ENCODE measurements at places on chromosomes 3 and 15.

DNA sequence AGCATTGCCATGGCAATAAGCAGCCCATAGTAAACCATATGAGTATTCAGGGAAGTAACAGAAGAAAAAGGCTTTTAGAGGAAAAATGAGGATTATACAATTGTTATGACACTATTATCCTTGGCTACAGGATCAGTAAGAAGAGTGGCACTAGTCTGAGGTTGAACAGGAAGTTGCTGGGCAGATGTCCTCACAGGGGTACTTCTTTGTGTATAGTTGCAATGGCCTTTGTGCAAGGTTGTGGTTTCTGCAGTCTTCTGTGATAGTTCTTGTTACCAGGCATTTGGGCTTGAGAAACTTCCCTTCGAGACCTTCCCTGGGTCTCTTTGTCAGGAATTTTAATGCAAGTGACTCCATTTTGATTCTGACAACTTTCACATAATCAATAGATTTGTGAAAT lies 100.6 kb upstream of the ATP11B start:
- DNase-seq: no peak

DNA sequence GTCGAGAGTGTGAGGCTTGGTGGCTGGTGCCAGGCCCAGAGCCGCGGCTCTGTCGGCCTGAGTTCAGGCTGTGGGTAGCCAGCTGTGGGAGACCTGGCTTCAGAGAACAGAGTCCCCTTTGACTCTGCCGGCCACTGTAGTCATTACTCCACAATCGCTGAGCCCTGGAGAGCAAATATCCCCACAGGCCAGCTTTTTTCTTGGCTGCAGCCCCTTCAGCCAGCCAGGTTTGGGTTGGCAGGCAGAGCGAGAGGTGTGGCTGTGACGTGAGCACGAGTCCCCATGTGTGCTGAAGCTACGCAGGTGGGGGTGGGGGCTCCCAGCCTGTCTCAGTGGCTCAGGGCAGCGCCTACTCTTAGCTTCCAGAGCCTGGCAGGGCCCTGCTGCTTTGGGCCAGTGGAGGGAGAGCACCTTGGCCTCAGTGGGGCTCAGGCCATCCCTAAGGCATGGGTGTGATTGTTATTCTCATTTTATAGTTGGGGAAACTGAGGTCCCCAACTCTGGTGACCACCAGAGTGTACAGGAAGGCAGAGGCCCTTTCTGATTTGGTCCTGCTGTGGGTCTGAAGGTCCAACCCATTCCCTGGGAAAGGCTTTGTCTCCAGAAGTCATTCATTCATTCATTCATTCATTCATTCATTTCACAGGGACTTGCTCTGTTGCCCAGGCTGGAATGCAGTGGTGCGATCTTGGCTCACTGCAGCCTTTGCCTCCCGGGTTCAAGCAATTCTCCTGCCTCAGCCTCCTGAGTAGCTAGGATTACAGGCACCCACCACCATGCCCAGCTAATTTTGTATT lies 45.7 kb upstream of the LCTL start:
- DNase-seq: no peak

DNA sequence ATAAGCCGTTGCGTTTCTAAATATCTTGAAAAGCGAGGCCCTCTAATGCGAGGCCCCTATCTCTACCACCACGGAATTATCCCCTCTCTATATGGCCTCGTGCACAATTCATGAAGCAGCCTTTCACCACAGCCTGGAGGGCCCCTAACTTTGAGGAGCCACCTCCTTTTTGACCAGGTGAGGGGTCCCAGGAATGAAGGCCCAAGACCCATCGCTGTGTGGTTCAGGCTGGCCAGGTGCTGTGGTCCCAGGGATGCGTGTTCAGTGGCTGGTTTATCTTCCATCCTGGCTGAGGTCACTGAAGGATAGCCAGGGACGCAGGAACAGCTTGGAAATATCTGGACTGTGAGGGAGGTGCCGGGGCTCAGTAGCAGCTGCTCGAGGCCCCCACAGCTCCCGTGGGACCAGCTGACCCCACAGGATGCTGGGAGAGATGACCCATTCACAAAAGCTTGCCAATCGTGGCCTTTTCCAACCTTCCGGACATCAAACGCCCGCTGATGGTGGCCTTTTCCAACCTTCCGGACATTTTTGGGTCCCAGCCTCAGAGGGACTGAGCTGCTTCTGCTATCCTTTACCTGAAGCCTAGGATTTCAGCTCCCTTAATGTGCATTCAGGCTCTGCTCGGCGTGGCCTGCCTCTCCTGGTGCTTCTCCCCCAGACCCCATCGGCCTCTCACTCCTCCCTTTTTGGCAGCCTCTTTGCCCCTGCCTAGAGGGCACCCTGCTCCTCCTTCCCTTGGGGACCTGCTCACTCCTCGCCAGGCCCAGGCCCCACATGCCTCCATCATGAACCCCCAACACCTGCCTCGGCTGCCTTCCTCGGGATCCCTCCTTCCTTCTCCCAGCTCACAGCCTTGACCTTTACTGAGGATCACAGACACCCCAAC lies 140.9 kb downstream of the CHSY1 start:
- no peak for DNase-seq

GRCh38 chr3:25023876-25024275 lies 404.2 kb upstream of the RARB start:
- DNase-seq: no peak

GRCh38 chr15:58988006-58988785 lies 733 bp downstream of the RNF111 start:
- DNase-seq: peak; percentile 77

DNA sequence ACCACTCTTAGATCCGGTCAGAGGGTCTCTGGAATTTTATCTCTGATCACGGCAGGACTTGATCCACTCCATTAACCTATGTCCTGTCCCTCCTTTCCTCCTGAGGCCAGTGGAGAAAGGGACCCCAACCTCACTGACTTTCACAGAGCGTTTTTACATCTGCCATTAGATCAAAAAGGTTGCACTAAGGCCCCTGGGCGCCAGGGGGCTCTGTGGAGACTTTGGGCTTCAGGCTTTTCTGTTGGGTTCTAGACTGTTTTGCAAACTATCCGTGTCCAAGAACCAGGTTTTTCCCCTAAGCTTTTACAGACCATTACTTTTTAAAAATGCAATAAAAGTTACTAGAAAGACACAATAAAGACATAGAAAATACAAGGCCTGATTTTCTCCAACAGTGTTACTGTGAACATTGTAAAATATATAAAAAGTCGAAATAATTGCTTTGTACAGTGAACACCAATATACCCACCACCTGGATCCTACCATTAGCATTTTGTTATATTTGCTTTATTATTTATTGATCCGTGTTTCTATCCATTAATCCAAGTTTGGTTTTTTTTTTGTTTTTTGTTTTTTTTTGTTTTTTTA lies 159.7 kb downstream of the POLR2M start:
- DNase-seq: peak; percentile 87

DNA sequence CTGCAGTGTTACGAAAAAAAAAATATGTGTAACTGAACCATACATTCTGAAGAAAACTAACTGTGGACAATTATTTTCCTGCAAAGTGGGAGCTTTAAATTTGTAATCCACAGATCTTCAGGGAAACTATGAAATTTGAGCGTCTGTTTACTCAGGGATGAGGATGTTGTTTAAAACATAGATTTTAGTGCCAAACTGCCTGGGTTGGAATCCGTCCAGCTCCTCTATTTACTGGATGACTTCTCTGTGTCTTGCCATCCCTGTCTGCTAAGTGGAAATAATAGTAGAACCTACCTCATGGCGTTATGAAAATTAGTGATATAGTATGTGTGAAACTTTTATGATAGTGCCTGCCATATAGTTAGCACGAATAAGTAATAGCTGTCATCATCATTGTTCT lies 666.5 kb downstream of the SQOR start:
- no peak for DNase-seq

GRCh38 chr3:64253689-64254088 lies 28.4 kb upstream of the PRICKLE2 start:
- DNase-seq: no peak

DNA sequence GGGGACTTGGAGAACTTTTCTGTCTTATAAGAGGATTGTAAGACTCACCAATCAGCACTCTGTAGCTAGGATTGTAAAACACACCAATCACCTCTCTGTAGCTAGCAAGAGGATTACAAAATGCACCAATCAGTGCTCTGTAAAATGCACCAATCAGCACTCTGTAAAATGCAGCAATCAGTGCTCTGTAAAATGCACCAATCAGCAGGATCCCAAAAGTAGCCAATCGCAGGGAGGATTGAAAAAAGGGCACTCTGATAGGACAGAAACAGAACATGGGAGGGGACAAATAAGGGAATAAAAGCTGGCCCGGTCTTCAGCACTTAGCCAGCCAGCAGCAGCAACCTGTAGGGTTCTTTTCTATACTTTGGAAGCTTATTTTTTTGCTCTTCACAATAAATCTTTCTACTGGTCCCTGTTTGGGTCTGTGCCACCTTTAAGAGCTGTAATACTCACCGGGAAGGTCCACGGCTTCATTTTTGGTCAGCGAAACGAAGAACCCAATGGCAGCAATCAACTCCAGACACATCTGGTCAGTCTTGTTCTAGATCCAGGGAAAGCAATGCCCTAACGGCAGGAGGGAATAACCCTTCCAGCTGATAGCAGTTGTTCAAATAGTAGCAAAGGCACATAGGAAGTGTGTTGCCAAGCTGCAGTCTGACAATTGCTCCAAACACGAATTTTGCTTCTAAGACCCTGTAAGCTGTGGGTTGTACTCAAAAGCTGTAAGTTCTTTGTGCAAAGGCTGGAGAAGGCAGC lies 135.6 kb downstream of the TJP1 start:
- DNase-seq: no peak

- DNase-seq: no peak
Observed at GRCh38 chr3:99951701-99952100, 134.0 kb downstream of the CMSS1 start.

- DNase-seq: no peak
Observed at GRCh38 chr3:140186421-140186920, 251.5 kb downstream of the CLSTN2 start.

DNA sequence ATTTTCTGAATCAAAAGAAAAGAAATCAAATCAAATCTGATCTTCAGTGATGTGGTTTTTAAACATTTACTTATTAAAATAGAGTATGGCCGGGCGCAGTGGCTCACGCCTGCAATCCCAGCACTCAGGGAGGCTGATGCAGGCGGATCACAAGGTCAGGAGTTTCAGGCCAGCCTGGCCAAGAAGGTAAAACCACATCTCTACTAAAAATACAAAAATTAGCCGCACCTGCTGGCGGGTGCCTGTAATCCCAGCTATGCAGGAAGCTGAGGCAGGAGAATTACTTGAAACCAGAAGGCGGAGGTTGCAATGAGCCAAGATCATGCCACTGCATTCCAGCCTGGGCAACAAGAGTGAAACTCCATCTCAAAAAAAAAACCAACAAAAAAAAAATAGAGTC lies 169.1 kb downstream of the ULK4 start:
- no peak for DNase-seq

GRCh38 chr3:128800241-128801187 lies 74.5 kb downstream of the RAB7A start:
- no peak for DNase-seq

All from H1 (cell line).